ENCODE measurements at places on chromosomes 11 and 22.

DNA sequence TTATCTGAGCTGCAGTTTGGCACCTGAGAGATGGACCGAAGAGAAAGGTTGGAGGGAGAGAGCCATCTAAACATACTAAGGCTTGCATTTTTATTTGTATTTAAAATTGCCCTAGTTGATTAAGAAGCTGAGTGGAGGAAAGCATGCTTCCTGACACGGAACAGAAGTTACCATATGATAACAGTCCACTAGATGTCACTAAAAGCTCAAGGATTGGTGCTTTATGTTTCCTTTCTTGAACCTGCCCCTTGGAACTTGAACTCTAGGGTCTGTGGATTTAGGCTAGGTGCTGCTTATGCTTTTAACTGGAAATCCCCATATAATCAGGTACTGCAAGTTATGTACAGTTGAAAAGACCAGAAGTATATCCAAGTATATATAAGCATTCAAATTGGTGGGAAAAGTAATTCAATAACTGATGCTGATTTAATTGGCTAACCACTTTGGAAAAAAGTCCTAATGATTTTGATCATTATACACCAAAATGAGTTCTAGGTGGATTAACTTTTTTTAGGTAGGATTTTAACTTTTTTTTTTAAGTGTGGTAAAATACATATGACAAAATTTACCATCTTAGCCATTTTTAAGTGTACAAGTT is 9.5 kb downstream of the RBMXL2 start:
- peak; percentile 51 for DNase-seq

GRCh38 chr22:25853078-25853477 is 111.1 kb downstream of the MYO18B start:
- no peak for DNase-seq

DNA sequence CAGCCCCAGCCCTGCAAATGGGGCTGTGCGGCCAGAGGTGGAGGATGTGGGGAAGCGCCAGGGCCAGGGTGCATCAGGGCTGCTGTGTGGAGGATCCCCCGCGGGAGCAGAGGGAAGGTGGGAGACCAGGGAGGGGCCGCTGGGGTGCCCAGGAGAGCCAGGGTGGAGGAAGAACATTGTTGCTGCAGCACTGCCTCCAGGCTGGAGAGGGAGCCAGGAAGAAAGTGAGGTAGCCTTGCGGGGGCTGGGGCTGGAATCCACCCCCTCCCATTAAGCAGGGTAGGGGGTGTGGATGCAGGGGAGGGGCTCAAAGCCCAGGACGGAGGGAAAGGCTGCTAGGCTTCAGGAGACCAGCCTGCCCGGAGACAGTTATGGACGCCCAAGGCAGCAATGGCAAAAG is 15.0 kb downstream of the CABP7 start:
- no peak for DNase-seq

- DNase-seq: peak; percentile 50
These were observed 147.5 kb downstream of the ELP4 start for GRCh38 chr11:31657091-31657490.

DNA sequence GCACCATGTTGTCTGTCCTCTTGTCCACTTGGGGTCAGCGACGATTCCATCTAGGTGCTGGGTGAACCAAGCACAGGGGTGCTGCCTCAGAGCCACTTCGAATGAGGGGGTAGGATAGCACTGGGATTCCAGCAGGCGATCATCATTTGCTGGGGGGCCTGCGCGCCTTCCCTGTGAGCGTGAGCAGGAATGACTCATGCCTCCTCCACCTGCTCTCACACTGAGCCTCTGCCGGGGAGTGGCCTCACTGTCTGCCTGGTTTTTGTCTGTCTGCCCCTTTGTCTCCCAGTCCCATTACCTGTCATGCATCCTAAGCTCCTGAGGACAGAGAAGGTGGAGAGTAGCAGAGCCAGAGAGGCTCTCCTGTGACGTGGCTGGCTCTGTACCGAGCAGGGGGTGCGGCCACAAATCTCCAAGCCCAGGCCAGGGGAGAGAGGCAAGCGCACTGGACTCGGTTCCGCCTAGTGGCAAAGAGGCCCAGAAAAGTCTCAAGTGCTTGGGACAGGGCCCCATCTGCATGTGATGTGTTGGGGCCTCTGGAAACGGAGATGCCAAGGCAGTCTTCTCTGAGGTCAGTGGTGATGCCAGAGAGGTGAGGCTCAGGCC is 30.8 kb downstream of the RSPH14 start:
- DNase-seq: no peak

DNA sequence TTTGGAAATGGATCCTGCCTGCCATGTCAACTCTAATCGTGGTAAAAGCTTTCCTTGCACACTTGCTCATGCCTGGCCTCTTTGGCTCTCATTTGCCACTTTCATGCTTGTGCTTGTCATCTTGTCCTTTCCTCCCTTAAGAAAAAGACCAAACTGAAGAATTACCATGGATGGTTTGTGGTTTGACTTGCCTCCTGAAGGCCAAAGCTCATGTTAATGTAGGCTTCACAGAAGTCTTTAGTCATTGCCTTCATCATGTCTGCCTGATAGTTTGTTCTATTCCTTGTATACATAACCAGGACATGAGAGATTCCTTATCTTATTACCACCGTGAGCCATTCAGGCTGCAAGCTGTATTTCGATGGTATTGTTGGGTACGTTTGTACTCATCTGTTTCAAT is 17.3 kb downstream of the TEAD1 start:
- no peak for DNase-seq

DNA sequence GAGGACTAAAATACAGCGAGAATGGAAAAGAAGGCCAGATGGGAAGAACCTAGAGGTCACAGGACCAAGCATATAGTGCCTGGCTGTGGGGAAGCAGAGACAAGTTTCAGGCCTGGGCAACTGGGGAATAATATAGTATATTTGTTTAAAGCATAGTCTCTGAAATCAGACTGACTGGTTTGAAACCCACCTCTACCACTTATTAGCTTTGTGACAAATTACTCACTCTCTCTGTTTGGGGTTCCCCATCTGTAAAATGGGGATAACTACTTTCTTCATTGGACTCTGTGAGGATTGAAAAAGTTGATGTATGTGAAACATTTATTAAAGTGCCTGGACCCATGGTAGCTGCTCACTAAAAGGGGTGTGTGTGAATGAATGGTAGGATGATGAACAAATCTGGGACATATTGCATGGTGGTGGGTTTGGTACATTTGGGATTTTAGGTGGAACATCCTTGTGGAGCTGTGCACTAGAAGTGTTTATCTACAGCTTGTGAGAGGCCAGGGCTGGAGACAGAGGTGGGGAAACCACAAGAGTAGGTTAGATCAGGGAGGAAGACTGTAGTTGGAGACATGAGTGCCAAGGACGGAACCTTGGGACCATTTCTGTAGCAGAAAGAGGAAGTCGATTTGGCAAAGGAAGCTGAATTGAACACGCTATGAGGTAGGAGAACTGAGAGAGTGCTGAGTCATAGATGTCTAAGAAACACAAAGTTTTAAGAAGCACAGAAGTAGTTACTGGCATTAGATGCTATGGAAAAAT is 52.6 kb downstream of the SWAP70 start:
- DNase-seq: no peak

DNA sequence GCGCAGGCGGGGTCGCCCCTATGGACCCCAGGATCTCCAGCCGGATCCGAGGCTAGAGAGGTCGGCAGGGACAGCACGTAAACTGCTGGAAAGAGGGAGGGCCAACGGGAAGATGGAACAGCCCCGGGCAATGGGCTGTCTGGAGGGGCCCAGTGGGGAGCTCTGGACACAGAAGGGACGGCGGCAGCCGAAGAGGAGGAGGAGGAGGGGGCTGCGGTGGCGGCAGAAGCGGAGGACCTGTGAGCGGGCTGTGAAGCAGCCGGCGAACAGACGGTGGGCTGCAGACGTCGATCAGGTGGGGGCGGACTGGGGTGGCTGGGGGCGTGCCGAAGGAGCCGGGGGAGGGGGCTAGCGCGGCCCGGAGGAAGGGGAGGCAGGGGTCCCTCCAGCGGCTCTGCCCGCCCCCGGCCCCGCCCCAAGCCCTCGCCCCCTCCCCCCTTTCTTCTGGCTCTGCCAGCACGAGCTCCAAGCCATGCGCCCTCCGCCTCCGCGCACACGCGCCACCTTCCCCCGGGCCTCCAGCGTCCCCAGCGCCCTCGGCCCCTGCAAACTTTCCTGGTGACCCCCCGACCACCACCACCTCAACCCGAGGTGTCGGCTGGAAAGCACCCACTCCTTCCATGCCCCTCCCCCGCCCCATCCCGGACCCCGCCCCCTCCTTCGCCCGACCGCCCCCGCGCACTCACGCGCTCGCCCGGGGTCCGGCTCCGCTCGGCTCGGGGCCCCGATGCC is 432 bp downstream of the TNKS1BP1 start:
- DNase-seq: peak; percentile 41

DNA sequence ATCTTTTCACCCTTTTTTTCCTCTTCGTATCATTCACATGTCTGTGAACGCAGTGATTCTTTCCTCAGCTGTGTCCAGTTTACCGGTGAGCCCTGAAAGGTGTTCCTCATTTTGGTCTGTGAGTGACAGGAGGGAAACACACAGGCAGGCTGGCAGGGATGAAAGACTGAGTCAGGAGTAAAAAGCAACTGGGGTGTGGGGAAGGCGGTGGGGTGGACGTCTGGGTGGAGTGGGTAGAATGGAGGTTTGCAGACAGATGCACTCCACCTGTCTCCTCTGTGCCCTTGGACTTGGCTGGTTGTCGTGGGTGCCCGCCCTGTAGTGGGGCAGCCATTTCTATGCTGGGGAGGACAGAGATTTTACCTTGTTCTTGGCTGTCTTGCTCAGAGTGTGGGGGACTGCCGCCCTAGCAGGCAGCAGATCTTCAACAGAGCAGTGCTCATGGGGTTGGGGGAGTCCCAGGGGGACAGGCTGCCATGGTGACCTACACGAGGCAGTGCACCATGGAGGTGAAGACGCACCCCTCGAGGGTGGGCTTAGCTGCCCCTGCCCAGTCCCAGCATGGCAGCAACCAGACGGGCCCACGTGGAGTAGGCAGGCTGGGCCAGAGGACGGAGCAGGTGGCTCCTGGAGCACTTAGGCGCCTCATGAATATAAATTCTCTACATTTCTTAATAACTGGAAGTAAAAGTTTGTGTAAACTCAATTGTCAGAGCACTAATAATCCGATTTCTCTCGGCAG is 603.7 kb downstream of the TBC1D22A start:
- no peak for DNase-seq

- no peak for DNase-seq
These were observed 227.1 kb downstream of the CEP164 start for GRCh38 chr11:117554601-117555333.

- peak; percentile 57 for DNase-seq
These were observed 2.8 kb downstream of the CHADL start for GRCh38 chr22:41237707-41238569.

GRCh38 chr11:60912223-60912850 is 1.6 kb upstream of the TMEM109 start:
- no peak for DNase-seq

- DNase-seq: peak; percentile 3
These were observed 1.1 kb upstream of the TTLL8 start for GRCh38 chr22:50058906-50059880.

- peak; percentile 71 for DNase-seq
These were observed 138.8 kb upstream of the SORL1-AS1 start for GRCh38 chr11:121591405-121592033.

Measured in ACHN (cell line).